ENCODE measurements at places on chromosomes 7 and 10. TPM values are rescaled to one million over a fixed set of nuclear protein-coding genes. Genes with fewer than 3 reads are reported as not detected.

Gene DPYSL4
- polyA plus RNA-seq = 0.63 TPM

Gene MEOX2
- not detected for polyA plus RNA-seq

DNA sequence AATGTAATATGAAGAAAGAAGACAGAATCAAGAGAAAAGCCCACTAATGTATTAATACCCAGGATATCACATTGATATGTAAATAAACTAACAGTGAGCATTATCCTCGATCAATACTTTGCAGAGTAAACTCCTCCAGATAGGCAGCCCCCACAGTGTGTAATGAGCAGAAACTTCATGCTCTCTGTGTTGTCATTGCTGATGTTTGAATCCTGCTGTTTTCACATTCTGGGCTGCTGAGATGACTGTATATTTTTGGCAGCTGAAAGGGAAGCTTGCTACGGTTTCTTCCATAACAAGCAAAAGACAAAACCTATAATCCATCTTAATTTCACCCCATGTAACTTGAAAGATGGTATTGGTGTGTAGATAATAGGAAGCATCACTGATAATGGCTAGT, 15.3 kb upstream of the THSD7A start:
- no peaks in the 10 kb centered on the region for H3K27me3 ChIP-seq
- H3K27ac ChIP-seq = no peak overlapping the region
- H3K4me3 ChIP-seq = no peak overlapping the region
- no peaks in the 10 kb centered on the region for H3K4me1 ChIP-seq
- peak; percentile 31 for DNase-seq

DNA sequence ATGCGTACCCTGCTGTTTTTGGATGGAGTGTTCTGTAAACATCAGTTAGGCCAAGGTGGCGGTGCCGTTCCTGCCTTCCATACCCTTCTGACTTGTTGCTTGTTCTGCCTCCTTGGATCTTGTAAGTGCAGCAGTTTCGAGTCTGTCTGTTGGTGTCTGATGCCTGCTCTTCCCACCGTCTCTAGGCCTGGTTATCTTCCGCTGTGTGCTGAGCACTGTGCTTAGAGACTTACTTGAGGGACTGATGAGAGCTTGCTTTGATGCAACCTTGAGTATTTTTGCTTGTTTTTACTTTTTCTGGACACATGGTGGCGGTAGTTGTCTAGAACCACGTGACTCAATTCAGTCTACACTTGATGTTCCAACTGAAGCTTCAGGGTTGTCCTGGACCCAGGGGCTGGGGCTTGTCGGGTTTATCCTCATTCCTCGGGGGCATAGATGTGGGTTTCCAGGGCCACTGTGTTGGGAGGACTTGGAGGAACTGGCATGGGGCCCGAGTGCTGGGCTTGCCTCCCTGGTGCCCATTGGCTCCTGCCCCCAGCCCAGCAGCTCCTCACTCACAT, 14.4 kb upstream of the SPRN start:
- no peak overlapping the region for H3K27ac ChIP-seq
- H3K4me3 ChIP-seq = no peak overlapping the region
- H3K36me3 ChIP-seq = no peaks in the 10 kb centered on the region
- H3K27me3 ChIP-seq = no peaks in the 10 kb centered on the region
- no peaks in the 10 kb centered on the region for H3K4me1 ChIP-seq

GRCh38 chr10:76324283-76324682, 892.9 kb downstream of the LRMDA start:
- no peak overlapping the region for H3K27ac ChIP-seq
- no peak overlapping the region for H3K4me3 ChIP-seq
- no peaks in the 10 kb centered on the region for H3K36me3 ChIP-seq

DNA sequence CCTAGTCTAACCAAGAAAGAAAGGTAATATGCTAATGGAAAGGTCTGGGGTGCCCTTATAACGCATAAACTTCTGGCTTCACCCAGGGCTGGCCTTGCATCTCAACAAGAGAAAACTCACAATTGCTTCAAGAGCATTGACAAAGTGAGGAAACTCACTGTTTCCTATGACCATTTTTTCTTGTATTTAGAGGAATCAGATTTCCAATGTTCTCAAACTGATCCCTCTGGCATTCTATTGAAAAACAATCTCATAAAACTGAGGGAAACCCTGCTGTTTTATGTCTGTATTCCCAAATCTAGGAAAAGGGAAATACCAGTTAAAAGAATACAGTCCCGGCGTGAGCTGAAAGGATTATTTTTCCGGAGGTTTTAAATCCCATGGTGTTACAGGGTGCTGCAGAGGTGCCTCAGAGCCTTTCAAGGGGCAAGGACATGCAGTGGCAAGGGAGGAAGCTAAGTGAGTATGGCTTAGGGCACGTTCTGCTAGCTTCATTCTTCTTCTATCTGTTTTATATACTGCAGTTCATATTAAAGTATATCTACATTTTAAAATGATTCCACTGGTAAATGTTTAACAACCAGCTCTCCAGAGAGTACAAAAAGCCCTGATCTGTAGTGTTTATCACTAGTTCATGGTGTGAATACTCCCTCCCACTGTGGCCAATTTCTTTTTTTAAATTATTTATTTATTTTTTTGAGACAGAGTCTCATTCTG, 68.7 kb downstream of the CAV1 start:
- no peak for DNase-seq
- H3K4me1 ChIP-seq = peaks cover 31% of the 10 kb centered on the region
- H3K36me3 ChIP-seq = no peaks in the 10 kb centered on the region
- no peak overlapping the region for H3K27ac ChIP-seq

GRCh38 chr10:121860810-121861209, 67.0 kb downstream of the ATE1 start:
- no peaks in the 10 kb centered on the region for H3K27me3 ChIP-seq
- H3K4me1 ChIP-seq = no peaks in the 10 kb centered on the region
- DNase-seq = no peak
